Urinary bladder (tissue), 4 donors: ENCODE measurements at places on chromosomes 3 and 15. TPM values are rescaled to one million over a fixed set of nuclear protein-coding genes. Genes with fewer than 3 reads are reported as not detected.

The RPL32 gene
- polyA plus RNA-seq: 2,449 TPM

The IGDCC3 gene
- polyA plus RNA-seq: 0.13 TPM

- no peak for DNase-seq
These were observed 94.2 kb downstream of the NUP210 start for GRCh38 chr3:13325892-13326443.

DNA sequence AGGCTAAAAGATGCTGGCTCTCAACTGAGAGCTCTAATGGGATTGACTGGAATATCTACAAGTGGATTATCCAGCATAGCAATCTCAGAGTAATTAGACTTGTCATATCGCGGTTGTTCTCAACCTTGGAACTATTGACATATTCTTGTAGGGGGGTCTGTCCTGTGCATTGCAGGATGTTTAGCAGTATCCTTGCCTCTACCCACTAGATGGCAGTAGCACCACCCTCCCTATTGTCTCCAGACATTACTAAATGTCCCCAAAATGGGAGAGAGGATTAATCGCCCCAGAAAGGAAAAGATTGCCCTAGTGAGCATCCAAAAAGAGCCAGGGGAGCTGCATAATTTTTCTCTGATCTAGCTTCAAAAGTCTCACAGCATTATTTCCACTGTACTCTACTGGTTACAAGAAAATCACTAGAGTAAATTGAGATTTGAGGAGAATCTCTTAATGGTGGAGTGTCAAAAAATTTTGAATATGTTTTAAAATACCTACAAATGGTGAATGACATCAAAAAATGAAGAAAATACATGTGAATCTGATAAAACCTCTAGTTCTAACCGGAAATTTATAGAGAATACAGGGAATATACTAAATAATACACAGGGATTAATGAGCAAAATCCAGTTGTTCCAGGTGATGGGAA is 388.2 kb upstream of the AGTR1 start:
- DNase-seq: no peak

DNA sequence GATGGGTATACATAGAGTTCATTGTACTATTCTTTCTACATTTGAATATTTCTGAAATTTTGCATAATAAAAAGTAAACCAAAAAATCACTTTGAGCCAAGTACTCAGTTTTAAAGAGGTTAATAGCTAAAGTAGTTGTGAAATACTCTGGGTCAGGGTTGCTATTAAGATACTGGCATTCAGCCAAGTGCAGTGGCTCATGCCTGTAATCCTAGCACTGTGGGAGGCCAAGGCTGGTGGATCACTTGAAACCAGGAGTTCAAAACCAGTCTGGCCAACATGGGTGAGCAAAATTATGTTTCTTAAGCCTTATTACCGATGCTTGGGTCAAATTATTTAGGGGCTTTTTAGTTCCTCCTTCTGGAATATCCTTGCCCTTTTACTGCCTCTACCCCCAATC is 122.0 kb upstream of the MELTF start:
- DNase-seq: no peak

The OR5K2 gene
- not detected for polyA plus RNA-seq

GRCh38 chr3:122919291-122919610 is 108.3 kb downstream of the SEMA5B start:
- no peak for DNase-seq

- DNase-seq: no peak
These were observed 12.6 kb downstream of the BFSP2 start for GRCh38 chr3:133412183-133413132.

The LYZL4 gene
- not detected for polyA plus RNA-seq

DNA sequence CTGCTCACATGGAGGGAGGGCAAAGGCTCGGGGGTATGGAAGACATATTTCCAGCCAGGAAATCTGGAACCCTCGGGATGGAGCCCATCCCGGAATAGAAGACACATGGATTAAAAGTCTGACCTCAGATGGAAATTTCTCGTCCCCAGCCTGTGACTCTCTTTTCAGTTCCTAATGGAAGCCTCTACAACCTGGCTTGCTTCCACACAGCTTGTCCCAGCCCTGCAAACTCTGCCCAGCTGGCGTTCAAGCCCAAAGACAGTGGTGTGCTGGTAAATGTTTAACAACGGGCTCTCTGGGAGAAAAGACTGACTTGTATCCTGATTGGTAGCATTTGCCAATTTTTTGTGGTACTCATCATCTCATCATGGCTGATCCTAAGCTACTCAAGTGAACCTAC is 35.6 kb upstream of the TLE3 start:
- DNase-seq: no peak

GRCh38 chr15:90564051-90564450 is 34.3 kb downstream of the CRTC3 start:
- DNase-seq: no peak

The CAND2 gene
- 10.8 TPM for polyA plus RNA-seq

DNA sequence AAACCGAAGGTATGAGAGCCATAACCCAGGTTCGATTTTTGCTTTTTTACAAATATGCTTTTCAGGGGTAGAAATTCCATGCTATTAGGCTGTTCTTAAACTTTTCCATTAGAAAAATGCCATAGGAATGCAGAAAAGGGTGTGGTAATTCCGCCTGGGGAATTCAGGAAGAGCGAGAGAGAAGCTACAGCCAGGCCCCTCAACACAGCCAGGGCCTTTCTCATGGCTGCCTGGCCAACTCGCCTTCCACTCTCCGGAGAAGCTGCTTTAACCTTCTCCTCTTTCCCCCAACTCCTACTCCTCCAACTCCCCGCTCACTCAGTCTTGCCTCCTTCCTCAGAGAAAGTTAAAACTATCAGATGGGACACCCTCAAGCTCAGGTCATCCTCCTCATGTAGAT is 9.1 kb upstream of the TICRR start:
- no peak for DNase-seq

The LAMB2 gene
- 366 TPM for polyA plus RNA-seq

DNA sequence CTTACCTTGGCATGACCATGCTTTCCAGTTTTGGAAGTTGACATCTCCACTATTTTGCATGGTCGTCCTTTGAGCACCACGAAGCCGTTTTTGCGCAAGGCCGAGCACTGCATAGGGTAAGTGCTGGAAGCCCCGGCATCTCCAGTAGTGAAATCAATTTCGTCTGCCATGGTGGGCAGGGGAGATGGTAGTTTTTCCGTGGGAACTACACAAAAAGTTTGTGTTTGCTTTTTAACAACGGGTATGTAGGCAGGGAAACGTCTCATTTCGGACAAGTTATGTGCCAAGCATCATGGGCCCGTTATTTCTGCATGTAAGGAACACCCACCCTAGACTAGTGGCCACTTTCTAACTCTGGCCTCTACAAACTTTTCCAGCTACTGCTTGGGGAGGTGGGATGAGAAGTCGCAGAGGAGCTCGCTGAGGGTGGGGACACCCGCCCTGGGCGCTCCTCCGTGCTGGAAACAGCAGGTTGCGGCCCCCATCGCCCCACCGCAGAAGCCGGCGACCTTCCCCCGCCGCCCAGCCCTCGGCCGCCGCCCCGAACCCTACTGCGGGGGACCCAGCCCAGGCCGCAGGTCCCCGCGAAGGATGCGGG is 701 bp downstream of the EIF5A2 start:
- DNase-seq: no peak

- DNase-seq: no peak
These were observed 58.7 kb downstream of the FOXB1 start for GRCh38 chr15:60062826-60063225.

The RPP25 gene
- 13.5 TPM for polyA plus RNA-seq

GRCh38 chr3:118089563-118089962 is 945.1 kb downstream of the IGSF11 start:
- no peak for DNase-seq

DNA sequence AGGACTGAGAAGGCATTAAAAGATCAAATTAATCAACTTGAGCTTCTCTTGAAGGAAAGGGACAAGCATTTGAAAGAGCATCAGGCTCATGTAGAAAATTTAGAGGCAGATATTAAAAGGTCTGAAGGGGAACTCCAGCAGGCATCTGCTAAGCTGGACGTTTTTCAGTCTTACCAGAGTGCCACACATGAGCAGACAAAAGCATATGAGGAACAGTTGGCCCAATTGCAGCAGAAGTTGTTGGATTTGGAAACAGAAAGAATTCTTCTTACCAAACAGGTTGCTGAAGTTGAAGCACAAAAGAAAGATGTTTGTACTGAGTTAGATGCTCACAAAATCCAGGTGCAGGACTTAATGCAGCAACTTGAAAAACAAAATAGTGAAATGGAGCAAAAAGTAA is 149.7 kb upstream of the LRRFIP2 start:
- DNase-seq: no peak

- no peak for DNase-seq
These were observed 458.8 kb upstream of the TPRG1 start for GRCh38 chr3:188712991-188713390.

- DNase-seq: no peak
These were observed 25.1 kb downstream of the POLR2M start for GRCh38 chr15:57731530-57732103.

DNA sequence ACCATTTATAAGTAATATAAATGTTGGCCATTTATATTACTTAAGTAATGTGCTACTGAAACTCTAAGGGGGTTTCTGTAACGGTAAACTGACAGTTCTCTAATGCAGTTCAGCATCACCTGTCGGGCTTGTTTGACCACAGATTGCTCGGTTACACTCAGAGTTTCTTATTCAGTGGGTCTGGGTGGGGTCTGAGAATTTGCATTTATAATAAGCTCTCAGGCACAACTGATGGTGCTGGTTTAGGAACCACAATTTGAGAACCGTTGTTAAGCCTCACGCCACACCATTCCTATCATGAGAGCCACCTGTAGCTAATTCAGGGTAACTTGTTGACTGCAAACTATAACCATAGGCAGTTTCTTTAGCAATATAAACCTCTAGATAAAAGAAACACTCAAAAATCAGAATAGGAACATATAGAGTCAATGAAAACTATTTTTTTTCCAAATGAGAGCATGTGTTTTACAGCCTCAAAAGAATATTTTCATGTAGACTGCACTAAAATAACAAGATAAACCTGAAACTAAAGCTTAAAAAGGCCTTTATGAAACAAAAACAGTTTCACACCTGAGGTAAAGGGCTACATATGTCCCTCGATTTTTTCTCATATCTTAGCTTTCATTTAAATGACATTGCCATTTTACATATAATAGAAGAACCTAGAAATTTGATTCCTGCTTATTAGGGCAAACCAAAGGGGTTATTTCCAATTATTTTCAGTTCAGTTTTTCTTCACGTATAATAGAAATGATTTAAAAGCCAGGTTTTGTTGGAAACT is 604.8 kb downstream of the UNC13C start:
- no peak for DNase-seq
